Islet precursor cell (in vitro differentiated cells): ENCODE measurements at places on chromosomes 2 and 18.

DNA sequence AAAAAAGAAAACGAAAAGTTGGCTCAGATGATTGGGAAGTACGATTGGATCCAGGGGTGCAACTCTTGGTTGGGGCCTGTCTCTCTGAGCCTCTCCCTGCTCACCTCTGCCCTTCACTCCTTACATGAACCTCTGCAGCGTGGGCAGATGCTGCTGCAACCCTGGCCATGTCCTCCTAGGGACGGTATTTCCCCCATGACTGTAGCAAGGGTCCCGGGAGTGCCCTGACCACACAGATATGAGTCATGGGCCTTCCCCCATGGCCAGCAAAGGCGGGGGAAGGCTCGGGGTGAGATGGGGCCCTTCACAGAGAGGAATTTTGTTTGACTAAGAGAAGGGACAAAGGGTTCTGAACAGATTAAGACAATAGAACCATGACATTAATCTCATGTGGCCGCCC lies 129.0 kb downstream of the NCK2 start:
- peak; percentile 75 for DNase-seq

DNA sequence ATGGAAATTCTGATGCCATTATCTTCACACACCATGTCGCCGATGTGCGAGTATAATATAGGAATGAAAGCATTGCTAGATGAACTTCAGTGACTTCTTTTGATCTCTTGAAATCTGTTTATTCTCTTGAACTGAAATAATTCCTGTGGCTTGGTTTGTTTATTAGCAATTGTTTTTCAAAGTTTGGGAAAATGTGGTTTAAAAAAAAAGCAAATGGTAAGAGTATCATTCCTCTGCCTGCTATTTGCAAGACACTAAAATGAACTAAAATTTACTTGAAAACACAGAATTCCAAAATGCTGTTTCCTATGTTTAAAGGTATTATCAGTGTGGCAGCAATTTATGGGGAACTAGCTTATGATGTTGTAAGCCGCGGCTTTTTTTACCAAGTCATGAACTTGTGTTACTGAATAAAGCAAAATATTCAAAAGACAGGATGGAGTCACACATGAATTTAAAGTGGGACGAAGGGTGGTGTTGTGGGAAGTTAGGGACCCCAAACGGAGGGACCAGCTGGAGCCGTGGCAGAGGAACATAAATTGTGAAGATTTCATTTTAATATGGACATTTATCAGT lies 96.4 kb downstream of the COLEC12 start:
- DNase-seq = no peak

DNA sequence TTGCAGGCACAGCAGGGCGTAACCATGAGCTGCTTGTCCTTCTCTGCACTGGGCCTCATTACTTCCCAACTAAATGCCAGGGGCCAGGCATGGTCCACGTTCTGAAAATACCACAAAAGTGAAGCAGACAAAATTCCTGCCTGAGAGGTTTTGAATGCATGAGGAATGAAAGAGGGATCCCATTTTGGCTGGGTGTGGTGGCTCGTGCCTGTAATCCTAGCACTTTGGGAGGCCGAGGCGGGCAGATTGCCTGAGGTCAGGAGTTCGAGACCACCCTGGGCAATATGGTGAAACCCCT lies 139.5 kb downstream of the MBP start:
- DNase-seq = no peak

GRCh38 chr2:10810202-10811161 lies 2.1 kb downstream of the PDIA6 start:
- no peak for DNase-seq

DNA sequence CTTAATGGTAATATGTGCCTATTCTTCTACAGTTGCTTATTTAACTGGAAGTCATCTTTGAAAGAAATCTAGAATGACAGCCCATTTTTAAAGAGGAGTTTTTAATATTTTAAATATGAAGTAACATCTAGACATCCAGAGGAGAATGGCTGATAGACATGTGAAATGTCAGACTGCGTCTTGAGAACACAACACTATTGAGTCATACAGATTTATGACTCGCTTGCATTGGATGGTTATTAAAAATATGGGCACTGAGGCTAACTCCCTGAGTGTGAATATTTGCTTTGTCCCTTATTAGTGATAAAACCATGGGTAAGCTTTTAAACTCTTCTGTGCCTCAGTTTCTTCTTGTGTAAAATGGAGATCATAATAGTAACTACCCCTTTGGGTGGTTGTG lies 22.9 kb downstream of the TDRD15 start:
- no peak for DNase-seq

- no peak for DNase-seq
Measured at GRCh38 chr18:26073758-26074157, 16.7 kb downstream of the SS18 start.

DNA sequence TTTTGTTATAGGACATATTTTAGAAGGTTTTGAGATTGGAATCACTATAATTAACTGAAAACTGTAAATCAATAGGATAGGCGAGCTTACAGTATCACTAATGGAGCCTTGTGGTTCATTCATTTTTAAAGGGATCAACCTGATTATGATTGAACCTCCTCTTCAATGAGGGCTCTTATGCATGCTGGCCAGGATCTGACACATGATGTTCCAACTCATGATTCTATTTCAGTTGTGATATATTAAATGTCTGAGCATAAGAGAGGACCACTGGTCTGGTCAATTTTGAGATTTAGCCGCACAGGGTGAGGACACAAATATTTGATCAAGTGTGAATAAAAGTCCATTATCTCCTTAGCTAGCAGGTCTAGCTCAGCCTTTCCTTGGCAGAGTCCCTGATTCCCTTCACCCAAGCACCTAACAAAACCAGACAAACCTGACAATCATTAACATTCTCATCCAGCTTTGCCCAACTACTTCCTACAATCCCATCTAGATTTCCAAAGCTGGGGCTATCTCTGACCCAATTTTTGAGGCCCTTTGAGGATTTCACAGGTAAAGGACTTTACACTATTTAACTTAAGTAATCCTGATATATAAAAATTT lies 6.9 kb upstream of the MAP4K4 start:
- DNase-seq = no peak

GRCh38 chr18:69947361-69948133 lies at the start of gene CD226:
Gene CD226 (minus strand): TSS chr18:69947873. CDS start chr18:69947406, 467 bp downstream.
- no peak for DNase-seq

DNA sequence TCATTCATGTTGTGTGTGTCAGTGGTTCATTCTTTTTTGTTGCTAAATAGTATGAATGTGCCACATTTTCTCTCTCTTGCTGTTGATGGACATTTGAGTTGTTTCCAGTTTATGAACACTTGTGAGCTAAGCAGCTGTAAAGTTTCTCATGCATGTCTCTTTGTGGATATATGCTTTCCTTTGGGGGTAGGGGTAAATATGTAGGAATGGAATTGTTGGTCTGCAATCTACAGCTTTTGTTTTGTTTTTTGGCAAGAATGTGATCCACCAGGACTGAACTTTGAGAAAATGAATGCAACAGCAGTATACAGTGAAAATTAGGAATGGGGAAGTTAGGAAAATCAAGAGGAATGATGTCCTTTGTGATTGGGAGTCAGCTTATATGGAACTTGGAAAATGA lies 226.3 kb downstream of the CDCA7 start:
- no peak for DNase-seq

- DNase-seq = no peak
Measured at GRCh38 chr18:62044490-62045000, 142.3 kb downstream of the PIGN start.

DNA sequence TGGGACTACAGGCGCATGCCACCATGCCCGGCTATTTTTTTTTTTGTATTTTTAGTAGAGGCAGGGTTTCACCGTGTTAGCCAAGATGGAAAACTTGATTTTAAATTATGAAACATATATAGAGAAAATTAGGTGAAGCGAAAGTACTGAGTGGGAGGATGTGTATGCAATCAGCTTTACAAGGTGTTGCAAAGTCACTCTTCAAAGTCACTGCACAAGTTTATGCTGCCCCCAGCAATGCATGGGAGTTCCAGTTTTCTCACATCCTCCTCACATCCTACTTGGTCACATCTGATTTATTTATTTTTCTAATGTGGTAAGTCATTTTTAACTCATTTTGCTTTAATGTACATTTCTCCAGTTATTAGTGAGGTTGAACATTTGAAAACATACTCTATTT lies 49.2 kb upstream of the CHN1 start:
- DNase-seq = no peak

DNA sequence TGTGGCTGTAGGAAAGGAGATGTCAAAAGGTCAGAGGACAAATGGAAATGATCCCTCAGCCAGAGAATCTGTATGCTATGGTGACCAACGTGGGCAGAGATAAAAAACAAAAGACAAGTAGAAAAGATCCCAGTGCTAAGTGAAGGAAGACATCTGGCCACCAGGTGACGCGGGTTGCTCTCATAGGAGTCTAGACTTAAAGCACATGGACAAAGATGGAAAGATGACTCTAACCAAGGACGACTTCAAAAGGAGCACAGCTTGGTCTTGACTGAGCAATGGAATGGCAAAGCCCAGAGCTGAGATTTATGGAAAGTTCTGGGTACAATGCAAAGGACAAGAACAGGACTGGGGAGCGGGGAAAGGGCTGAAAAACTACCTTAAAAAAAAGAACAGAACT lies 96.8 kb downstream of the CLIP4 start:
- peak; percentile 50 for DNase-seq

DNA sequence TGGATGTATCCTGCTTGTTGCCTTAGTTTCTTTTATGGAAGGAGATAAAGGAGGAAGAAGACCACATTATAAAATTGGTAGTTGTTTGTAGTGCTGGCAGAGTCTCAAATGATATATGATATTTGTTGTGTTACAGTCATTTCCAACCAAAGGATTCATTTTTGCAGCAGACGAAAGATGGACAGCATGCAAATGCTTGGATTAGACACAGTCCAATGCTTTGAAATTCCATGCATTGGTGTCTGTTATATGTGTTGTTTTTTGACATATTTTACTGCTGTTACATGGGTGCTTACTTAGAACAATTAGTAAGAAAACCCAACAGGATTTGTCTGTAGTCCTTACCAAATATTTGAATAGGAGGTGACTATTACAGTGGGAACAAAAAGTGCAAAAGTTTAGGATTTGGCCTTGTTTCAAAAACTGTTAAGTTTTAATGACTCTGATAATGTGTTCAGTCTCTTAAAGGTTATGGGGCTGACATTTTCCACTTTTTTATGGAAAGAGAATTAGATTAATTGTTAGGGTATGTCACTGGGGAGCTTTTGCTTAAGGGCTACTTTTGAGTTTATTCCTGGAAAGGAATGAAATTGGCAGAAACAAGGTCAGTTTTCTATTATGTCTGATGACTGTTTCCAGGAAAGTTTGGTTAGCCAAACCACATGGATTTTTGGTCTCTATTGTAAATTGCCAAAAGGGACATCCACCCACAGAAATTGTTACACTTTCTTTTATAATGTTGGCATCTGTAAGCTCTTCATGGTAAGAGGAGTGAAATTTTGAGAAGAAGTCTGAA lies 229.4 kb upstream of the MMADHC start:
- no peak for DNase-seq

GRCh38 chr2:168165397-168165796 lies 82.0 kb downstream of the STK39 start:
- DNase-seq = no peak

DNA sequence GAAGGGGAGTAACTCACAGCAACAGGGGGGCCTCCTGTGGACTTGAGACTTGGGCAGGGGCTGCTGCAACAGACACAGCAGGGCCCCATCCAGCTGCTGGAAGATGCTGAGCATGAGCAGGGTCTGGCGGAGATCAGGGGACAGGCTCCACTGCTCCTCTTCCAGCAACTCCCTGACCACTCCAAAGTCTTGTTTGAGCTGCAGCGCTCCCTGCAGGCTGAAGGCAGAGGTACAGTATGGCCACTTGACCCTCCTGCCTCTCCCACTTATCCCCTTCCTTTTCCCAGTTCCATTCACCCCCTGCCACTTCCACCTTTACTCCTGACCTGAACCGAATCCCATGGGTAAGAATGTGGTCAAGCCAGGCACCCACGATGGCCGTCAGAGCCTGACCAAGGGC lies 2.4 kb upstream of the MRPL53 start:
- DNase-seq = peak; percentile 53

- DNase-seq = no peak
Measured at GRCh38 chr2:177207101-177207500, 5.5 kb upstream of the HNRNPA3 start.

DNA sequence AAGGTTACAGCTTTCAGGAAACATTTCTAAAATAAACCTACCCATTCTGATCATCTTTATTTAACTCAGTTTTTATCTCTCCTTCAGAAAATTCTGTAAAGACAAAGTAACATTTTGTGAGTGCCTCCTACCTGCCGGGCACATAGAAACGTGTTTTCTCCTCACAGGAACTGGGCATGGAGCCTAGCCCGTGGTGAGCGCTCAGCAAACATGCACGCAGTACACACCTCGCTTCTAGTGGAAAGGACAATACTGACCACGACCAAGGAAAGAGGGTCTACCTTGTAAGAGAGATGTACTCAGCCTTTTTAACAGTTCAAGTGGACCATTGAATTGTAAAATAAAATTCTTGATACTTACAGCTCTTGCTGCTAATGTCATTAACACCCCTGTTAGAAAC lies 24.8 kb upstream of the KIDINS220 start:
- DNase-seq = no peak

- DNase-seq = no peak
Measured at GRCh38 chr2:201699416-201699815, 972 bp upstream of the MPP4 start.

GRCh38 chr2:55565613-55566012 lies 46.1 kb downstream of the CFAP36 start:
- DNase-seq = no peak

GRCh38 chr2:216108310-216108966 lies 710 bp upstream of the XRCC5 start:
- DNase-seq = peak; percentile 68

DNA sequence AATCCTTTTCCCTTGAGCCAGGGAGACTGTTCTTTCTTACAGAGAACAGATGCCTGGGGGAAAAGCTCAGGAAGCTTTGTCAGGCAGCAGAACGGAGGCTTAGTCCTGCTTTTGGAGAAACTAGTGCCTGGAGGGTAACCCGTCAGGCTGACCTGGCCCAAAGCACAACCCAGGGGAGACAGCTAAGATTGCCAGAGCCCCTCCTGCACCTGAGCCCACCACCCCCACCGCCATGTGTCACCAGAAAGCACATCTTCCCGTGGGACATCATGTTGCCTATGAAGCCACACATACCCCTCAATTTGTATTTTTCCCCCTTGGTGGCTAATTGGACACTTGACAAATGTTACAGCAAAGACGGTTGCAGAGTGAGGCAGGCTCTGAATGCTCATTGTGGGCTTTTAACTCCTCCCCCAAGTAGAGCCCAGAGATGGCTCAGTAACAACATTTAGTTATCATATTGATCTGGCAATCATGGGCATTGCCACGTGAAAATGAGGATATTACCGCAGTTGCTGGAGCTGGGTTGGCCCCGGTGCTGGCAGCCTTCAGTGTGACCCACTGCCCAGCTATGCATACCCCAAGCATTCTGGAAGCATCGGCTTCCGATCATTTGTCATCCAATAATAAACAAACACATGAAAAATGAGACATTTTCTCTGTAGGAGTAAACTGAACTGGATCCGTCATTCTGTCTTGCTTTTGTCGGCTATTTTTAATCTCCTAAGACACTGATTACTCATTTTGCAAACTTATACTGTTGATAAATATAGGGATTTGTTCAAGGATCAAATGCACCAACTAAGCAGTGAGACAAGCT lies 229.5 kb downstream of the ATAD2B start:
- DNase-seq = no peak
